Heart left ventricle (tissue), 16 donors: ENCODE measurements at places on chromosomes 2 and 18.

GRCh38 chr2:241494311-241494908 lies 14.0 kb downstream of the STK25 start:
- DNase-seq: no peak

- DNase-seq: no peak
Measured at GRCh38 chr2:165635532-165635931, 158.5 kb downstream of the GALNT3 start.

GRCh38 chr2:113138428-113139322 lies 11.3 kb downstream of the IL1RN start:
- DNase-seq: no peak

- no peak for DNase-seq
Measured at GRCh38 chr2:28544405-28544921, 48.6 kb downstream of the PLB1 start.

DNA sequence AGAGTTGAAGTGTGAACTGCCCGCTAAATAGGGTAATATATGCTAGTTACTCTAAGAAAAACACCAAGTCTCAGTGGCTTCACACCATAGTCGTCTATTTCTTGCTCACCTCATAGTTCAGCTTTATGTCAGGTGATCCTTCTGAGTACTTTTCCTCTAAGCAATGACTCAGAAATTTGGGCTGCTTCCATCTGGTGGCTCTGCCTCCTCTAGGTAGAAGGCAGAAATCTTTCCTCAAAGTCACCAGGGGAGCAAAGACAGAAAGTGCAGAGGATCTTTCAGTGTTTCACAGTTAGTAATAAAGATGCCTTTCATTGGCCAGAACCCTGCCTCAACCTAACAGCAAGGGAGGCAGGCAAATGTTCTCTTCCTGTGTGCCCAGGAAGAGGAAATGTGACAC lies 17.3 kb downstream of the CDH20 start:
- no peak for DNase-seq

DNA sequence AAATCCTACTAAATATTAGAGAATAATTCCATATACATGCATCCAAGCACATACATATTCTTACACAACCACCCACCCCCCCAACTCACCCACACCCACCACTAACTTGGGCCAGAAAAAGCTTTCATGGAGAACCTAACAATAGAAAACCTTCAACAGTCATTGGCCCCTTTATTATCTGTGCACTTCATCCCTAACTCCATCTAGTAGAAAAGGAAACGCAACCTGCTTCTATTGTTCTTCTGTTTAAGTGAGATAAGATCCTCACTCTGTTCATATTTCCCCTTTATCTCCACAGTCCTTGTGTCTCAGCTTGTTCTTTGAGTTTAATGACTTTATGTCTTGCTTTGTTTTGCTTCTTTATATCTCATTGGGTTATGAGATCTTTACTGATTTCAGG lies 1740.2 kb upstream of the CELF4 start:
- no peak for DNase-seq

DNA sequence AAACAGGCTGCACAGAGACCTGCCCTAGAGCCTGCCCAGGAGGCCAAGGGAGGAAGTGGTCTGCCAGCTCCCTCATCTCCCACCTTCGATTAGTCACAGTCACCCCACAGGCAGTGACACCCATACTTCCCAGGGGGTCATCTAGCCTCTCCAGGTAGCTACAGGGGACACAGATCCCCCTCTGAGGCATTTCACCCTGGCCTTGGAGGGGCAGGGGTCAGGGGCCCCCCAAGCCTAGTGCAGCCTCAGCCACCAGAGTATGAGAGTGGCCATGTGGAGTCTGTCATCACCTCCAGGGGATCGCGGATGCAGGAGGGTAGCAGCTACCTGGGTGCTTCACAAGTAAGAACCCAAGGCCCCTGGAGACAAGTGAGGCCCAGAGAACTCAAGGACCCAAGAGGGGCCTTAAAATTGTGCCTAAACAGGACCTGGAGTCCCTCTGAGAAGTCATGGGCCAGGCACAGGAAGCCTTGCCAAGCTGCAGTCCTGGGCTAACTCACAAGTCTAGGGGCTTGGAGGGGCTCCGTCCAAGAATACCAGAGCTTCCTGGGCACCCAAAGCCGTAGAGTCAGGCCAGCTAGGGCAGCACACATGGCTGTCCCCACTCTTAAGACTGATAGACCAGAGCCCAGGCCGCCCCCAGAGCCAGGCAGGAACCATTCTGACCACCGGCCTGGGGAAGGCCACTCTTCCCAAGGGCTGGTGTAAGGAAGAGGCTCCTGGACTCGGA lies 354.3 kb upstream of the ID2 start:
- DNase-seq: no peak
